ENCODE measurements at places on chromosomes 11 and 22.

DNA sequence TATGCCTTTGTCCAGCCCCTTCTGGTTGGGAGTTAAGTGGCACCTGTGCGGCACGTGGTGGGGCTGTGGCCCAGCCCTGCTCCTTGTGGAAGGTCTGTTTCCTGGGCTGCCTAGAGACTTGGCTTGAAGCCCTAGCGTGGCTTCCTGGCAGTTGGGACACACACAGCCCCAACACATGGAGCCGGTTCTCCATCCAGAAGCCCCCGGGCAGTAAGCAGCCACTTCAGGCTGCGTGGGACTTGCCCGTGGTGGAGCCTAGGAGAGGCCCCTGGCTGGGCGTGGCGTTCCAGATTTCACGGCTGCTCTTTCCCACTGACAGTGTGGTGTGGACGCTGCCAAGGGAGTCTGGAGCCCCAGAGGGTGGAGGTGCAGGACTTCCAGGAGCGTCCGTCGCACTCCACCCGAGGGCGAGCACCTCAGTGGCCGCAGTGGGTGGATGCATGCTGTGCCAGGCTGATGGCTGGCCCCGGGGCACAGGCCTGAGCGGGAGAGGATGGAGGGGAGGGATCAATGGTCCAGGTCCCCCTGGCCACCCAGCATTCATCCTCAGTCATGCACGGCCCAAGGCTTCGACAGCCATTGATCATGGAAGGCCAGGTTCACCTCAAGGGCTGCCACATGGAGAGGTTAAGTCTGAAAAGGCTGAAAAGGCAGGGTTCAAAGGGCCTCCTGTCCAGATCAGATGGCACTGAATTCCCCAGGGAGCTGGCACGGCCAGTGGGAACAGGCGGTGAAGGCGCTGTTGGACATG is 9.3 kb downstream of the CCND1 start:
- no peak for ATAC-seq

DNA sequence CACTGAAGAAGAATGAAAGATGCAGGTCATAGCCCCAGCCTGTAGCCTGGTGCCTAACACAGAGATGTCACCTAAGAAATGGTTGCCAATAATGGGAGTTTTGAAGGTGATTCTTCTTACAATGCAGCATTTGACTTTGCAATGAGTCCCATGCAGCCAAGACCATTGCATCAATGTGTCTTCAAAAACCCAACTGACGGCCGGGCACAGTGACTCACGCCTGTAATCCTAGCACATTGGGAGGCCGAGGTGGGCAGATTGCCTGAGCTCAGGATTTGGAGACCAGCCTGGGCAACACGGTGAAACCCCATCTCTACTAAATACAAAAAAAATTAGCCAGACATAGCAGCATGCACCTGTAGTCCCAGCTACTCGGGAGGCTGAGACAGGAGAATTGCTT is 89.3 kb upstream of the ASPHD2 start:
- no peak for ATAC-seq

DNA sequence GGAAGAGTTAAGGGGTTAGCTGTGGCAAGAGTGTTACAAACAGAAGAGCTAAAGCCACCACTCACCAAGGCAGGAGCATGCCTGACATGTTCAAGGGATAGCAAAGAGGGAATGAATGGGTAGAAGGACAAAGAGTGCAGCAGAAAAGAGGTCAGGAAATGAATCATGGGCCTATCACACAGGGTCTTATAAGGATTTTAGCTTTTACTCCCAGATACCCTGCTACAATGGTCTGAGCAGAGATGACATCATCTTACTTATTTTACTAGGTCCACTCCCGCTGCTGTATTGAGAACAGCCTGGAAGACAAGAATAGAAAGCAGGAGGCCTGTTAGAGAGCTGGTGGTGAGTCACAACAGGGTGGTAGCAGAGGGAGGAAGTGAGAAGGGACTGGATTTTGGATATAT is 9.8 kb downstream of the TRAF6 start:
- peak; percentile 77 for ATAC-seq

- no peak for ATAC-seq
These were observed 84.3 kb downstream of the GDPD4 start for GRCh38 chr11:77217156-77217555.

- no peak for ATAC-seq
These were observed 778.3 kb upstream of the LRRC4C start for GRCh38 chr11:42237701-42238235.

DNA sequence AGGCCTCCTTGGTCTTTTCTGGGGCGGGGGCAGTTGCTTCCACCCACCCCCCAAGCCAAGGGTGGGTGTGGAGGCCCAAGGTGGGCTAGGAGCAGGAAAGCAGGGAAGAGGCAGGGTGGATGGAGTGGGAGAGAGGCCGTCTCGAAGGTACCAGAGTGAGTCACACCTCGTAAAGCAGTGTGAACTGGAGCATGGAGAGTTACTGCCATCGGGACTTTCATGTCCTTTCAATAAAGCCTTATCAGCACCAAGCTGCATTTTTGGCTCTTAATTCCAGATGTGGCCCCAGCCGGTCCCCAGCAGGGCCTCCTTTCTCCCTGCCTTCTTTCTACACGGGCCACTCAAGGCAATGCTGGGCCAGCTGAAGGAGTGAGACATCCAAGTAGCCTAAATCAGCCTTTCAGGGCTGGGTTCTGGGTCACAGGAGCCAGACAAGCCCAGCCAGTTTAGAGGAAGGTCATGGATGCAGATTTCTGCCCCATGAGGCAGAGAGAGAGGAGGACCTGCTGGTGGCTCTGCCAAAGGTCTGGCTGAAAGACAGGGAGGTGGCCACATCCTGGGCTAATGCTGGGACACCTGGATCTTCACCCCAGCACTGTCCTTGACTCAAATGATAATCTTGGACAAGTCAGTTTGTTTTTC is 59.0 kb upstream of the CD82 start:
- ATAC-seq = no peak

- no peak for ATAC-seq
These were observed 146.4 kb downstream of the CHST1 start for GRCh38 chr11:45518833-45519535.

DNA sequence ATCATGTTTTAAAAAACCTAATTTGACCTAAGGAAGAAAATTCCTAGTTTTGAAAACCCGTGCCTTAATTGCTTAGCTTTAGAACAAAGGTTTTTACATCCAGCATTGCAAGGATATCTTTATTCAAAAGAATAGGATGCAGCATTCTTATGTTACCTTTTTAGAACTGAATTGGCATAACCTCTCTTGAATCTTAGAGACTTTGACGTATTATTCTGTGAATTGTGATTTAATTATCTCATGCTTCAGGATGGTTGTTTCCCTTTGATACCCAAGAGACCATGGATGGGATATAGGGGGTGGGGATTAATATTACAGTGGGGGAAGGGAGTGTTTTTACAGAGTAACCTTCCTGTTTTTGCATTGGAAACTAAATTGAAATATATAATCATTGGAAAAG is 49.4 kb downstream of the ARHGEF12 start:
- ATAC-seq = no peak

GRCh38 chr11:10911907-10912306 is 54.1 kb upstream of the ZBED5 start:
- ATAC-seq = no peak

GRCh38 chr11:67031791-67032561 is 9.0 kb downstream of the SYT12 start:
- peak; percentile 65 for ATAC-seq

DNA sequence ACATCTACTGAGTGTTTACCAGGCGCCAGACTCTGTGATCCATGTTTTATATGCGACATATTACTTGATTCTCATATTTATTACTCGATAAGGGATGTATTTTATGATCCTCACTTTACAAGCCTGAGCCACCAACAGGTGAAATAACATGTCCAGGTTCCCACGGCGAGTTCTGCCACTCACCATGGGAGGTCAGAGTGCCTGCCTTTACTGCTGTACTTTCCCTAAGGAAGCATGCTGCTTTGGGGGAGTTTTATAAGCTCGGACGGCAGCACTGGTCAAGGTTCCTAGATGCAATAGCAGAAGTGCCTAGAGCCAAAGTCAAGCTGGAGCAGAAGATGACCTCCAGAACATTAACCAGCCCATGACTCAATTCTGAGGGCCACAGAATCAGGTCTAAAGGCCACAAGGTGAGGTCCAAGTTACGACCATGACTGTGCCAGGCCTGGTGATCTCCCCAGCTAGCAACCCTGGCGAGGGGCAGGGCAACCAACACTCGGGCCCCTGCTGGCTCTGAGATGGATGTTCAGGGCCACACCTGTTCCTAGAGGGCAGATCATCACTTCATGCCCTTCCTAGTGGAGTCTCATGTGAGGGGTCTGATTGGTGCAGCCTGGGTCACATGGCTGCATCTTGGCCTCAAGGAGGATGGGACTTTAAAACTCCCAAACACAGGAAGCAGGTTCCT is 14.2 kb downstream of the IFT27 start:
- ATAC-seq = no peak

DNA sequence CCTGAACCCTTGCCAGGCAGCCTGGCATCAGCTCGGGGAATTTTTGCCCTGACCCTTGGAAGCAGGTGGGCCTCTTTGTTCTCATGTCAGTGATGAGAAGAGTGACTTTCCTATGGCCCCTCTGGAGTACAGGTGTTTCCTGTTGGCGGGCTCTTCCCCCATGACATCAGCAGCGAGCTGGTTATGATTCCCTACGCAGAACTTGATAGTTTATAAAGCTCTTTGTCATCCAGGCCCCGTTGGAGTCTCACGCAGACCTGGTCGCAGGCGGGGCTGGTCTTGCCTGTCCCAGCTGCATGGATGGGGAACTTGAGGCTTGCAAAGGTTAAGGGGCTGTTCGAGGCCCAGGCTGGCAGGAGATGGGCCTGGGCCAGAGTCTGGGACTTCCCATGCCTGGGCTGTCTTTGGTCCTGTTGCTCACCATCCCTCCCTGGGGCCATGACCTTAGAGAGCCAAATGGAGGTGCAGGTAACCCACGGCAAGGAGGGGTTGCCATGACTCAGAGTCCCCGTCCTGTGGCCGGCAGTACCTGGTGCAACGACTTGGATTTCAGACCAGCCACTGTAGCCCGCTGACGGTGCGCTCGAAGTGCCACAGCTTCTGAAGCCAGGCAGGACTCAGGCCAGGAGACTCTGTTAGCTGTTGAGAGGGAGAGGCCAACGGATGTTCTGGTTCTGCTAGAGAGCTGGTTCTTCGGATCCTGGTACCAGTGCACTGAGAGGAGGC is 45.9 kb upstream of the PPP6R3 start:
- ATAC-seq = no peak

DNA sequence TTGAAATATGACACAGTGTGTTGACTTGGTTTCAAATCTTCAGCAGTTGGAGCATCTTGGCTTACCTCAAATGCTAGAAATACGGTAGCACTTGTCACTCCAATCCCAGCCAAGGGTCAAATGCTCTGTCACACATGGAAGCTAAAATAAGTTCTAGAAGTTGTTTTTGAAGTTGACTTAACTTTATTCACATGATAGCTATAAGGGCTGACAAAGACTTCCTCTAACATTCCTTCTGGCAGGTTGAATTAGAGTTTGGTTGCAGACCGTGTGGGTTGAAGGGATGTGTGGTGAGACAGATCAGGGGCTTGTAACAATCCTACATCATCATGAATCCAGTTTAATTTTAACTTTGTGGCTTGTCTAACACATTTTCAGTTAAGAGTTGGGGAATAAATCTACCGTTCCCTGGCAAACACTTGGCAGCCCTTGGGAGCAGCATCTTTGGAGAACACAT is 4.6 kb downstream of the SLN start:
- no peak for ATAC-seq

DNA sequence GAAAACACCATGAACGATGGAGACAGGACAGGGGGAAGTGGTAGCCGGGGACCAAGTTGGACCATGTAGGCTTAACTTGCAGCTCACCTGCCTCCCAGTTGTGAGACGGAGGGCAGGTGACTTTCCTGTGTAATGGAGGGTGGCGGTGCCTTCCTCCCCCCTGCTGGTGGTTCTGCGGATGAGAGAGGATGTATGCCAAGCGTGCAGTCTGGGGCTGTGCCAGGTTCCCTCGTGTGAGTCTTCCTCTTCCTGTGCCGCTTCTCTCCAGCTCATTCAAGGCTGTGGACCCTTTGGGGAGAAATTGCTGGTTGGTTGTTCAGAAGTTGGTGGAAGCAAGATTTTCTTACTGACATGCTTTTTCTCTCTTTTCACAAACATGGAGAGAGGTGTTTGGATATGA is 35.1 kb downstream of the MPPED1 start:
- peak; percentile 36 for ATAC-seq

GRCh38 chr22:25125693-25126357 is 73.8 kb upstream of the CRYBB3 start:
- no peak for ATAC-seq

- ATAC-seq = peak; percentile 97
These were observed at the start of gene TMPRSS13 for GRCh38 chr11:117929142-117929915. TMPRSS13 (minus strand) TSS chr11:117929402; CDS start chr11:117929307, 95 bp downstream.

- no peak for ATAC-seq
These were observed 418.6 kb downstream of the MN1 start for GRCh38 chr22:27382947-27383346.

- no peak for ATAC-seq
These were observed 128.7 kb downstream of the TRIM44 start for GRCh38 chr11:35791088-35791958.

GRCh38 chr11:8356721-8357504 is 93.2 kb upstream of the LMO1 start:
- ATAC-seq = no peak

GRCh38 chr11:121422675-121423074 is 29.4 kb upstream of the SORL1 start:
- no peak for ATAC-seq

DNA sequence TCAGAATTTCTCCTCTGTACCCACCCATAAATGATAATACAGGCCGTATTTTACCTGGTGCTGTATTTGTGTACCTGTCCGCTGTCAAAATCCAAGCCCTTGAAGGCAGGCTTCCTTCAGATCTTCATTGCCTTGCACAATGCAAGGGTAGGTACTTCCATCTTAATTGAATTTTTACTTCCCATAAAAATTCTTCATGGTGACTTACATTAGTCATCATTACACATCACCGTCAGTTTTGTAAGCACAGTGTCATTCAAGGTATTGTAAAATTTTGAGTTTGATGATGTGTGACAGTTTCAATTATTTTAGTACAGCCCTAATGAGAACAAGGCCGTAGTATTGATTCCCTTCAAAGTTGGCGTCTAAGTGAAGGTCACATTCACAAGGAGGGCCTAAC is 770 bp upstream of the TSG101 start:
- ATAC-seq = peak; percentile 62

- peak; percentile 41 for ATAC-seq
These were observed 551.6 kb downstream of the OPCML start for GRCh38 chr11:132980670-132981069.

- no peak for ATAC-seq
These were observed 169.1 kb downstream of the NXPE2 start for GRCh38 chr11:114847306-114847975.

- ATAC-seq = no peak
These were observed 1.2 kb downstream of the ACRV1 start for GRCh38 chr11:125679397-125679796.

DNA sequence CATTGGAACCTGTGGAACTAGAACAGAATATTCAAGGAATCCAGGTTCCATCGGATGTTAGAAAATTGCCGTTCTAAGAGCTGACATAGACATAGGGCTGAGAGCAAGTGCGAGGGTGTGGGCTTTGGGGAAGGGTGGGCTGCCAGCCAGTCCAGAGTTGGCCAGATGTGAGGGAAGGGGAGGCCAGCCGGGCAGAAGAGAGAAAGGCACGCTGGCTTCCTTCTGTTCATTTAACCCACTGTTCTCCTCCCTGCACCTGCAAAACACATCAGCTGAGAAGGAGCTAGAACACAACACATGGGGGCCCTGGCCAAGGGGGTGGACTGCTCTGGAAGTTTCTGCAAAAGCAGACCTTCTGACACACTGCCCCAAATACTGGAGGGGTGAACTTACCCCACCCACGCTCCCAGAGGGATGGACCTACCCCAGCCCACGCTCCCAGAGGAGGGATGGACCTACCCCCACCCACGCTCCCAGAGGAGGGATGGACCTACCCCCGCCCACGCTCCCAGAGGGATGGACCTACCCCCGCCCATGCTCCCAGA is 98.0 kb downstream of the SHANK2 start:
- no peak for ATAC-seq

GRCh38 chr22:19932367-19933206 is 9.0 kb upstream of the COMT start:
- no peak for ATAC-seq

Data from esophagus mucosa (tissue), 1 donor.